ENCODE measurements at places on chromosomes 1 and 21.

DNA sequence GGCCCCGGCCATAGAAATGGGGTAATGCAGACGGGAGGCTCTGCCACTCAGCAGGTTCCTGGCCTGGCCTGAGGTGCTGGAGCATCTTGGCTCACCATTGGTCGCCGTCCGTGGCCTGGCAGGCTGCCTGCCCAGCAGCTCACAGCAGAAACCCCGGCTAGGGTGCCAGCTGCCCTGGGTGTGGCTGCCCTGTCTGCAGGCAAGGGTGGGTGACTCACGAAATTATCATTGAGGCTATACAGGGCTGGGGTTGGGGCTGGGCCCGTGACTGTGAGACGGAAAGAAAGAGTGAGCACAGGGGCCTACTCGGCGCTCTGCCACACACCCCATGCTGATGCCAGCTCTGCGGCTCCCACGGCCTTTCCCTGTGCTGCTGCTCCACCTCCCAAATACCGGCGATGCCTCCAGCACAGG is 8.0 kb upstream of the PKP1 start:
- DNase-seq, result no peak

GRCh38 chr1:213686983-213687382 is 300.8 kb upstream of the PROX1 start:
- no peak for DNase-seq

- no peak for DNase-seq
Observed at GRCh38 chr1:216830424-216831210, 107.4 kb upstream of the ESRRG start.

GRCh38 chr1:40053138-40053887 is 12.8 kb downstream of the CAP1 start:
- DNase-seq, result no peak

DNA sequence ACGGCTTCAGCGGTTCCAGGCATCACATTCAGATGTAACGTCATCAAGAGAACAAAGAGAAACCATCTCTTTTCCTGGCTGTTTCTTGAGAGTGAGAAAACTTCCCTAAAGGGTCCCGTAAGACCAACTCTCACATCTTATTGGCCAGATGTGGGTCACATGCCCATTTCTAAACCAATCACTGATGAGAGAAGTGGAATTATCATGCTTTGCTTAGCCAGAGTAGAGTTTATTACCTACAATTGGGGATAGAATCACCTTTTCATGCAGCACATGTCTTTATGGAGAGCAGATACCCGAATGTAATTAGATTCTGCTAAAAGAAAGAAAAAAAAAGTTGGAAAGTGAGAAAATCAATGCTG is 54.4 kb downstream of the LYPLAL1 start:
- no peak for DNase-seq

DNA sequence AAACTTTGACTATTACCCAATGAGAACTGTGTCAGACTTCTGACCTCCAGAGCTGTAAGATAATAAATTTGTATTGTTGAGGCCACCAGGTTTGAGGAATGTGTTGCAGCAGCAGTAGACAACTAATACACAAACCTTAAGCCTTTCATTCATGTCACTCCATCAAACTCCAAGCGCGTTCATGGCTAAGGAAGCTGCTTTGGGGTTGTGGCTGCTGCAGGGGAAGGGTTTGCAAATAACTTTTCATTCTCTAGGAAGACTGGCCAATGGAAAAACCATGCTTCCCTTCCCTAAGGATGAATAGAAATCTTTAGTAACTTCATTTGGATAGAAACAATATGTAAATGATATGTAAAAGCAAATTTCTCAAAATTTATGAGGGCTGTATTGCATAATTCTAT is 170.4 kb downstream of the RHOU start:
- DNase-seq, result no peak

GRCh38 chr1:177849579-177850290 is 120.1 kb downstream of the SEC16B start:
- DNase-seq, result no peak

DNA sequence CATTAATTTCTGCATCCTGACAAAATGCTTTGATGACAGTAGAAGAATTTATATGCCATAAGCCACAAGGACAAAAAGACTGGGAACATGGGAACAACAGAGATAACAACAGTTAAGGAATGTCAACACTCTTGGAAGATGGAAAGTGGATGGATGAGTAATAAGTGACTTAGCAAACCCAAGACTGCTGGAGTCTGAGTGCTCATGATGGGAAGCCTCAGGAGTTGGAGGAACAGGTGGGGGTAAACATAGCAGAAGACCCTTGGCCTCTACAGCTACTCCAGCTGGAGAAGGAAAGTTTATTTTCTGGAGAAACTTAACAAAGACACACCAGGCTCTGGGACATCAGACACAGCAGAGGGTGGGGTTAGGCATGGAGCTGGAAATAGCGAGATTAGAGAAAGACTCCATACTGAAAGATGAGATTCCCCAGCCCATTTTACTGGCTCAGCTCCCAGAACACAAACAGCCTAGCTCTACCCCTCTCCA is 13.6 kb downstream of the G0S2 start:
- DNase-seq, result no peak

Measured in GDM1 (cell line).